ENCODE measurements at places on chromosomes 13 and 19. TPM values are rescaled to one million over a fixed set of nuclear protein-coding genes. Genes with fewer than 3 reads are reported as not detected.

- H3K4me3 ChIP-seq, result peak overlapping the region; percentile 90
- peaks cover 4% of the 10 kb centered on the region for H3K4me1 ChIP-seq
- H3K27me3 ChIP-seq, result no peaks in the 10 kb centered on the region
Observed at GRCh38 chr19:35249146-35249847, 495 bp downstream of the LSR start.

DNA sequence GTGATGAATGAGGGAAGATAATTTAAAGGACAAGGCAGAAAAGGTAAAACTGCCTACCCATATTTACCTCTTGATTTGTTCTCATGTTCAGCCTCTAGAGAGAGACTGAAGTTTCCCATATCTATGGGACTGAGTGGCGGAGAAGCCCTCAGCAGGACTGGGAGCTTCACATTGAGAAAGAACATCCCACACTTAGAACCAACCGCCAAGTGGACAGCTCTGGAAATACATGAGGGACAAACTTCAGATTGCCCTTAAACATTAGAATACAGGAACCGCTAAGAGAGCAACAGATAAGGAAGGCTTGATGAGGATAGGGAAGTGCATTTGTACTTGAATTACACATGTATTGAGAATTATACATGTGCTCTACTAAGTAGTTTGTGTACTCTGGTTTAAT, 316.0 kb upstream of the MIR17HG start:
- no peaks in the 10 kb centered on the region for H3K27me3 ChIP-seq
- DNase-seq, result no peak
- H3K4me1 ChIP-seq, result no peaks in the 10 kb centered on the region
- no peak overlapping the region for H3K4me3 ChIP-seq
- H3K36me3 ChIP-seq, result no peaks in the 10 kb centered on the region

Gene PEAK3
- 0.23 TPM for polyA plus RNA-seq

DNA sequence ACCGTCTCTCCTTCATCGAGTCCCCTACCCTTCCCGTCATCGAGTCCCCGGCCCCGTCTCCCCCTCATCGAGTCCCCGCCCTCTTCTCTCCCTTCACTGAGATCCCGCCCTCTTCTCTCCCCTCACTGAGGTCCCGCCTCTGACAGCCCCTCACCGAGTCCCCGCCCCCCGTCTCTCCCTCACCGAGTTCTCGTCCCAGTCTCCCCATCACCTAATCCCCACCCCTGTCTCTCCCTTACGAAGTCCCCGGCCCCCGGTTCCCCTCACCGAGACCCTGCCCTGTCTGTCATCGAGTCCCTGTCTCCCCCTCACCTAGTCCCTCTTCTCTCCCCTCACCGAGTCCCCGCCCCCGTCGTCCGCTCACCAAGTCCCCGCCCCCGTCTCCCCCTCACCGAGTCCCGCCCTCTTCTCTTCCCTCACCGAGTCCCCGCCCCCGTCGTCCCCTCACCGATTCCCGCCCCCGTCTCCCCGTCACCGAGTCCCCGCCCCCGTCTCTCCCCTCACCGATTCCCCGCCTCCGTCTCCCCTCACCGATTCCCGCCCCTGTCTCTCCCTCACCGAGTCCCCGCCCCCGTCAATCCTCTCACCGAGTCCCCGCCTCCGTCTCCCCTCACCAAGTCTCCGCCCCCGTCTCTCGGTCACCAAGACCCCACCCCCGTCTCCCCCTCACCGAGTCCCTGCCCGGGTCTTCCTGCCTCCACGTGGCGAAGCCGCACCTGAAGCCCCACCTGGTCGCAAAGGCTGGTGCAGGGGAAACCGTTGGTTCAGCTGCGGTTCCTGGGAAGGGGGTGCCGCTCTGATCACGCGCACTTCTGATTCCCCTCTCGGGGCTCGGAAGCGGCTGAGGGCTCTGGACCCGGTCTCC, 23.9 kb upstream of the ZNF846 start:
- peak; percentile 51 for DNase-seq
- no peaks in the 10 kb centered on the region for H3K36me3 ChIP-seq
- H3K4me1 ChIP-seq, result no peaks in the 10 kb centered on the region
- H3K4me3 ChIP-seq, result peak overlapping the region; percentile 73
- H3K27me3 ChIP-seq, result no peaks in the 10 kb centered on the region

Gene ZNF549
- polyA plus RNA-seq, result 2.4 TPM

Gene C19orf81
- not detected for polyA plus RNA-seq

Gene ZNF221
- not detected for polyA plus RNA-seq

Gene PLK5
- not detected for polyA plus RNA-seq

Gene SRRM5
- 0.38 TPM for polyA plus RNA-seq

DNA sequence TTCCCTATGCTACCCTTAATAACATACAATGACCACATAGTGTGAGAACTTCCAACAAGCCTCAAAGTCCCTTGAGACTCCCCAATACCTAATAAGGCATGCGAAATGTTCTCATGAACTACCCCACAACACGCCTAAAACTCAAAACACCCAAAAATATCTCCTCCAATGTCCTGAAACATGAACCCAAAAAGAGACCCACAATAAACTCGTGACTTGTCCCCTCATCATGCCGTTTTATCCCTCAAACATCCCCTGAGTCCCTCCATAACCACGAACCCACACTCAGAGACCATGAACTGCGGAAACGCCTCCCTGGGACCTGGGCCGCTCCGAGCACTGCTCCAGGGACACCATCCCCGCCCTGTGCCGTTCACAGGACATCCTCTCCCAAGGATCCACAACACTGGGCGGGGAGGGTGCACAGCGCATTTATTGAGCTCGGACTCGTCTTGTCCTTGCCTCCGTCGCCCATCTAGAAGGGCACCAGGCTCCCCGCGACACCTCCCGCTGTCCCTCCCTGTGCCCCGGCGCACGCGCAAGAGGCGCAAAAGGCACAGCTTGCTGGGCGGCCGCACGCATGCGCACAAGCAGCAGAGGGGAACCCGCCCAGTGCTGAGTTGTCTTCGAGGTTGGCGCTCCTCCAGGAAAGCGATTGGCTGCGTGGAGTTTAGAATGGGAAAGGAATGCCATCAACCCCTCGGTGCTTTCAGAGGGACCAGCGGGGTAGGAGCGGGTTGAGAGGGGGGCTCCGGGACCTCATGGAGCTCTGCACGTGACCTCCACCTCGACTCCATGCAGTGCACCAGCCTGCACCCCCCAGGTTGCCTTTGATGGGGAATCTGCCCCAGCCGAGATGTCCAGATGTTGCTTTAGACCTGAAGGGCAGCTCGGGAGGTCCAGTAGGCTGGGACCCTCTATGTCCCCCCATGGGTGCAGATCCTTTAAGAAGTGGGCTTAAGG, 8.8 kb downstream of the FXYD3 start:
- no peaks in the 10 kb centered on the region for H3K27me3 ChIP-seq
- H3K36me3 ChIP-seq, result no peaks in the 10 kb centered on the region
- H3K27ac ChIP-seq, result peak overlapping the region; percentile 62
- H3K4me1 ChIP-seq, result peaks cover 18% of the 10 kb centered on the region
- DNase-seq, result peak; percentile 76
- peak overlapping the region; percentile 71 for H3K4me3 ChIP-seq

DNA sequence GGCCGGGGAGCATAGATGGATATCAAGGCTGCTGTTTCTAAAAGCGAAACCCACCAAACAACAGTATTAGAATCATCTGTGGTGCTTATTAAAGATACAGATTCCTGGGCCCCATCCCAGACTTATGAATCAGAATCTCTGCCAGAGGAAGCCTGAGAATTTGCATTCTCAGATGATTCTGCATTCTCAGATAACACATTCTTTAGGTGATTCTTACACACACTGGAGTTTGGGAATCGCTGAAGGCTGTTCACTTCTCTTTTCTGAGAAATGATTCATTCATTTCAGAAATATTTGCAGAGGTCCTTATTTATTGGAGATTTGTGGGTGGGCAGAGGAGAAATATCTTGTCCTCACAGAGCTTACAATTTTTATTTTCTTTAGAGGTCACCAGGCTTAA, 24.4 kb downstream of the ALOX5AP start:
- H3K4me1 ChIP-seq, result no peaks in the 10 kb centered on the region
- H3K36me3 ChIP-seq, result no peaks in the 10 kb centered on the region
- no peak for DNase-seq
- no peak overlapping the region for H3K4me3 ChIP-seq
- no peak overlapping the region for H3K27ac ChIP-seq
- no peaks in the 10 kb centered on the region for H3K27me3 ChIP-seq

- H3K27ac ChIP-seq, result no peak overlapping the region
- no peaks in the 10 kb centered on the region for H3K4me1 ChIP-seq
- no peaks in the 10 kb centered on the region for H3K27me3 ChIP-seq
- no peak for DNase-seq
- no peaks in the 10 kb centered on the region for H3K36me3 ChIP-seq
Observed at GRCh38 chr13:107329991-107330390, 762.1 kb upstream of the ARGLU1 start.
